ENCODE measurements at places on chromosomes 1 and 21.

DNA sequence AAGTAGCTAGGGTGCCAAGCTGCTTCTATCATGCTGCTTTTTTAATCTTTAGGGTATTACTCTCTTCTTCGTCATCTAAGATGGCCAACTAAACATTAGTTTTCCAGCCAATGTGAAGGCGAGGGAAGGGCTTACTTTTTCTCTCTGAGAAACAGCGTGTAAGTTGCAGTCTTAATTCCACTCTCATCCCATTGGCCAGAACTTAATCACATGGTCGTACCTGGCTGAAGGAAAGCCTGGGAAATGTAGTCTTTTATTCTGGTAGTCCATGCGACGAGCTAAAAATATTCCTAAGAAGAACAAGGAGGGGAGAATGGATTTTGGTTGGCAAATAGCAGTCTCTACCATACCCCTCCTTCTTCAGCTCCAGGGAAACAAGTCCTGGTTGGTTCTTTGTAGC lies 21.5 kb downstream of the DNAJC6 start:
- DNase-seq: no peak

DNA sequence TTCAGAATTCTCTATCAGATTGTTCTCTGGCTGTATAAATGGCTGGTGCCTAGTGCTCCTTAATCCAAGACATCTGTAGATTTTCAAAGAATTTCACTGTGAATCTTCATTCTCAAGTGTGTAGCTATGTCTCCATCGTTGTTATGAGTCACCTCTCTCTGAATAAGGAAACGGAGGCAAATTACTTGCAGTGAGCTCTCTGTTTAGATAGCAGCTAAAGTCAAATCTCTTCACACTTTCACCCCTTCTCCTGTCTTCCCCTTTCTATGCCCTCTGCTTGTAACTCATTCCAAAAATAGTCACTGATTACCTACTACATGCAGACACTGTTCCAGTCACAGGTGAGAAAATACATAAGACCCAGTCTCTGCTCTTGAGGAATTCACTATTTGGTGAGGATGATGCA lies 39.7 kb downstream of the CHML start:
- no peak for DNase-seq

- DNase-seq: no peak
Measured at GRCh38 chr1:85054664-85055063, 6.4 kb upstream of the MCOLN3 start.

DNA sequence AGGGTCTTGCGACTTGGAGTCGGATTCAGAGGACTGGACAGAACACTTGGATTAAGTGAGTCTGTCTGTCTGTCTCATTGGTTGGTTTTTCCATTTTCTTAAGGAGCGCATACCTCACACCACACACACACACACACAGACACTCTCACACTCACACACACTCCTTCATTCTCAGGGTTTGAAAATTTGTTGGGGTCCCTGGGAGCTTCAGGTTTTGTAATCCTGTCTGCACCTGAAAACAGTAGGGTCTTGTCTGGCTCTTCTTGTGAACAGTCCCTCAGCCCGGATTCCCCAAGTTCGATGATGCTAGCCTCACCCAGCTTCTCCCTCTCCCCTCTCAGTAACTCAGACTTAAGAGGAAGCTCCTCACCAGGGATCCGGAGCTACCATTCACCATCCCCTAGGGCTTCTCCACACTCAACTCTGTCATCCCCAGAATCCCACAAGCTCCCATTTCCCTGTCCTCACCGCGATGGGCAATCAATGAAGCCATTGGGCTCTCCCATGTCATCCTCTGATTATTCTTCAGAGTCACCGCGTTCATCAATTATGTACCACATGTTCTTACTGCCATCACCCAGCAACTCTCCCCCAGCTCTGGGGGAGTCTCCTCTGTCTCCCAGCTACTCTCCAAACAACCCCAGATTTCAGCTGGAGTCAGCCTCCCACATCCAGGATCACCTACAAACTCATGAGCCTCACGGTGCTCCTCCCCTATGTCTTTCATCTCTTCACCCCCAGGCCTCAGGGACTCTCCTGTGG lies 1530.9 kb upstream of the TPTE start:
- no peak for DNase-seq

DNA sequence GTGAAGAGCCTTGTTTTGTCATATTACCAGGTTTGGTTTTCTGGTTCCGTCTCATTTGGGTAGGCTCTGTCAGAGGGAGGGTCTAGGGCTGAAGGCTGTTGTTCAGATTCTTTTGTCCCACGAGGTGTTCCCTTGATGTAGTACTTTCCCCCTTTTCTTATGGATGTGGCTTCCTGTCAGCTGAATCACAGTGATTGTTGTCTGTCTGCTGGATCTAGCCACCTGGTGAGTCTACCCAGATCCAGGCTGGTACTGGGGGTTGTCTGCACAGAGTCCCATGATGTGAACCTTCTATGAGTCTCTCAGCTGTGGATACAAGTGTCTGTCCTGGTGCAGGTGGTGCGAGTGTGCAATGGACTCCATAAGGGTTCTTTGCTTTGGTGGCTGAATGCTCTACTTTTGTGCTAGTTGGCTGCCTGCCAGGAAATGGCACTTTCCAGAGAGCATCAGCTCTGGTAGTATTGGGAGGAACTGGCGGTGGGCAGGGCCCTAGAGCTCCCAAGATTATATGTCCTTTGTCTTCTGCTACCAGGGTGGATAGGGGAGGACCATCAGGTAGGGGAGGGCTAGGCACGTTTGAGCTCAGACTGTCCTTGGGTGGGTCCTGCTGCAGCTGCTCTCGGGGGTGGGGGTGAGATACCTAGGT lies 246.0 kb downstream of the RYR2 start:
- DNase-seq: peak; percentile 70

DNA sequence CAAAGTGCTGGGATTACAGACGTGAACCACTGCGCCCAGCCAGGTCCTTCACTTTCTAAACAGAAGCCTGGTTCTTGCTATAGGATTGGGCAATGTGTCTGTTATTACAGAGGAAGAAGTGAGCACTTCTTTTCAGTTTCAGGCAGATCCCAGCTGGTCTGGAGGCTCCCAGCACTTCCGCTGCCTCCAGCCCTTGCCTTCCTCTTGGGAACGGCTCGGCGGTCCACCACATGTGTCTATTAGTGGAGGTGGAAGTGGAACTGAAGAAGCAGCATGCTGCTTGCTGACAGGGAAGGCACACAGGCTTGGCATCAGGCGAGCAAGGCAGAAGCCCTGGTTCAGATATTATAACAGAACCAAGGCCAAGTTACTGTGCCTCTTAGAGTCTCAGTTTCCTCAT lies 17.0 kb downstream of the MKNK1 start:
- no peak for DNase-seq

- DNase-seq: no peak
Measured at GRCh38 chr21:25831300-25831960, 96.7 kb downstream of the GABPA start.

DNA sequence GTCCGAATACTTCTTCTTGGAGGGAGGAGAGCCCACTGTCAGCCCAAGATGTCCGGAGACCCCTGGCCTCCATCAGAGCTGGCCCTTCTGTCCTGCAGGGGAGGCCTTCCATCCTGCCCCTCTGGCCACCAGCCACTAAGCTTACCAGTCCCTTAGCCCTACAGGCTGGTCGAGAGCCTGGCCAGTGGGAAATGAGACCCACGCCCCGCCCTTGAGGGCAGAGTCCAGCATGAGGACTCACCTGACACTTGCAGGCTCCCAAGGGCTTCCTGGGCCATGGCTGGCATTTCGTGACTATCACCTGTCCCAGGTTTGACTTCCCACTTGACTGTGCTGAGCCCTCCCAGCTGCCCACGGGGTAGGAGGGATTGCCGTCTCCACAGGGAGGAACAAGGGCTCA lies 361.8 kb upstream of the VAMP3 start:
- DNase-seq: no peak

- DNase-seq: no peak
Measured at GRCh38 chr1:39671793-39672550, at the start of gene NT5C1A. Gene NT5C1A (minus strand): TSS chr1:39672107. CDS start chr1:39672038, 69 bp downstream.

- no peak for DNase-seq
Measured at GRCh38 chr1:7554385-7555235, 216.5 kb upstream of the VAMP3 start.

GRCh38 chr1:209557221-209557620 lies 26.3 kb upstream of the CAMK1G start:
- DNase-seq: no peak

GRCh38 chr1:200640963-200641401 lies 20.4 kb upstream of the KIF14 start:
- DNase-seq: no peak

- no peak for DNase-seq
Measured at GRCh38 chr1:114586513-114587047, 5.2 kb upstream of the BCAS2 start.
